ENCODE measurements at places on chromosomes 2 and 18. TPM values are rescaled to one million over a fixed set of nuclear protein-coding genes. Genes with fewer than 3 reads are reported as not detected.

MYCN gene
- total RNA-seq, result not detected

PRKCE gene
- total RNA-seq, result 17.7 TPM

DNA sequence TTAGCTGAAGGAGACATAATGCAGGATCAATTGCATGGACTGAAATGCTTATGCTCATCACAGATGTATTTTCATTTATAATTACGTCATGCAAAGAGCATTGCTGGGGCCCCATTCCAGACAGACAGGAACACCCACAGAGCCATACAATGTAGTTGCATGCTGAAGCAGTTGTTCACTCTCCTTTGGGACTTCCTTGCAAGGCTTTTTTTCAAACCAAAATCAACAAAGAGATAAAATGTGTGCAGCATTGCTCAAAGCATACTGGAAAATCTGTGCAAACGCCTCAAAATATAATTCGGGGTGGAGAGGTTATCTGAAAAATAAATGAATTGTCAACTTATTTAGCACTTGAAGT is 463.2 kb downstream of the CDH2 start:
- no peak for DNase-seq

- DNase-seq, result no peak
These were observed 668 bp upstream of the ANKRD12 start for GRCh38 chr18:9135912-9136314.

- no peak for DNase-seq
These were observed 552 bp upstream of the ATF2 start for GRCh38 chr2:175168564-175168945.

DNA sequence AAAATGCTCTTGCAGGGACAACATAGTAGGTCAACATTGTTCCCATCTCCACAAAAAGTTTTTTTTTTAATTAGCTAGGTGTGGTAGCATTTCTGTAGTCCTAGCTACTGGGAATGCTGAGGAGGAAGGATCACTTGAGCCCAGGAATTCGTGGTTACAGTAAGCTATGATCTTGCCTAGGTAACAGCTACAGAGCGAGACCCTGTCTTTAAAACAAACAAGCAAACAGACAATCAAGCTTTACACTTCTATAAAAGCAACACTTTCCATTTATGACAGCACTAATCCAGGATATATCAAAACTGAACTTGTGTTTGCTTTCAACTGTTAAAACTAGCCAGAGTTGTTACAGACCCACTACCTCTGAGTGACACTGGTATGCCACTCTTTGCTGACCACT is 12.0 kb downstream of the UGT1A3 start:
- DNase-seq, result no peak

Data from A172 (cell line).